Right hindlimb (tissue), 1 donor: ENCODE measurements at places on chromosomes 4 and X.

GRCh38 chr4:2071912-2072867, 13.1 kb downstream of the NAT8L start:
- no peak for DNase-seq

GRCh38 chr4:189659287-189659686, 281.4 kb upstream of the FRG1 start:
- no peak for DNase-seq

DNA sequence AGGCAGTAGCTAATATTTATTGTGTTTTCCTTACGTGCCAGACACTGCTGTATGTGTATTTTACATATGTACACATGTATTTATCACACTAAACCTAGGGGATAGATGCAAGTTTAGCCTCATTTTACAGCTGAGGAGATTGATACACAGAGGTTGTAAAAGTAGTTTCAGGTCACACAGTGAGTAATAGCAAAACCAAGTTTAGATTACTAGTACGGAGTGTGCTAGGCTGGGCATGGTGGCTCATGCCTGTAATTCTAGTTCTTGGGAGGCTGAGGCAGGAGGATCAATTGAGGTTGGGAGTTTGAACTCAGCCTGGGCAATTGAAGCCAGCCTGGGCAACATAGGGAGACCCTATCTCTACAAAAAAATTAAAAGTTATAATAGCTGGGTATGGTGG, 701.1 kb upstream of the ATOH1 start:
- DNase-seq: no peak

DNA sequence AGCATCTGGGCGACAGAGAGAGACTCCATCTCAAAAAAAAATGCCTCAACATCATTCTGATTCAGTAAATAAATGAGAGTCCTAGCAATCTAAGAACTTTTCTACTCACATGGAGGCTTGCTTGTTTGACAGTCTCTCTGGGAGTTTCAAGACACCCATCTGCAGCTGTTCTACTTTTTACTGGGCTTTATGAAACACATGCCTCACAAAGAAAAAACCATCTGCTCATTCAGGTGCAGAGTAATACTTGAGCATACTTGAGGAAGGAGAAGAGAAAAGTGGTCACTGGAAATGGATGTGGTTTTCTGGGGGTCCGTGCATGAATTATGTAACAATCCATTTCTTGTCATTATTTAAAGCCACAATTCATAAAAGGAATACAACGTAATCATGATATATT, 87.1 kb upstream of the DDX53 start:
- no peak for DNase-seq

DNA sequence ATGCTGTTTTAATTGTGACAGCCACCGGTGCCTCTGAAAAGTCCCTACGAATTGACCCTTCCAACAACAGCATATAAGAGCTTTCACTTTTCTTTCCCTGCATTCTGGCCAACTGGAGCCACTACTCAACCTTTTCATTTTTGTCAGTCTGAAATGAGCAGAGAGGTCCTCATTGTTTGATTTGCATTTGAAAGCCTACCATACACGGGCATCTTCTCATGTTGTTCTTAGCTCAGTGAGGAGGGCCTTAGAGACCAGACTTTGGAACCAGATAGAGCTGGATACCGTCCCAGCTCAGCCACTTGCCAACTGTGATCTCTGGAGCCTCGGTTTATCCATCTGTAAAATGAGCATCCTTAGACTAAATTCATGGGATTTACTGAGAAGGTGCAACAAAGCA, 16.9 kb upstream of the TMSB4X start:
- no peak for DNase-seq

DNA sequence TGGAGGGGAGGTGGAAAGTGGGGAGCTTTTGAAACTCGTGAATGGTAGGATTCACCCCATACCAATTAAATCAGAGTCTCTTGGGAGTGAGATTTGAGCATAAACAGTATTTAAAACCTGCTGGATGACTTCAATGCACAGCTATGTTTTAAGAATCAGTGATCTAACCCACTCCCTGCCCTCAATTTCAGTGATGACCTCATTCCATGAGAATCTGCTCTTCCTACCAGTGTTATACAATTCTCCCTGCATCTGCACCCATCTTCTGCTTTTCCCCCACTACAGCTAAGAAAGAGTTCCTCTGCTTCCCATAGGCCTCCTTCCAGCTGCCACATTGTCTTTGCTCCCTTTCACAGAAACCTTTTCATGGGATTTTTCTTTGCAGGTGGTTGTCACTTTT, 18.3 kb upstream of the H2AZ1 start:
- no peak for DNase-seq

GRCh38 chrX:122625821-122626220, 558.3 kb upstream of the GRIA3 start:
- no peak for DNase-seq

GRCh38 chr4:133863153-133863552, 338.4 kb downstream of the PABPC4L start:
- no peak for DNase-seq
